Bronchus fibroblast of lung (primary cell): ENCODE measurements at places on chromosomes 13 and 19. TPM values are rescaled to one million over a fixed set of nuclear protein-coding genes. Genes with fewer than 3 reads are reported as not detected.

Gene KLHL1
- total RNA-seq = not detected in 2 replicates

Gene EXOSC5
- total RNA-seq = 34.8 and 34.9 TPM in 2 replicates

Gene CARM1
- 41.0 and 43.9 TPM in 2 replicates for total RNA-seq

Gene MPHOSPH8
- 7.3 and 9.1 TPM in 2 replicates for total RNA-seq

Gene TMEM190
- not detected in 2 replicates for total RNA-seq

Gene SMAD9
- total RNA-seq = 2.1 and 2.7 TPM in 2 replicates

Gene GPC6
- total RNA-seq = 11.1 and 15.8 TPM in 2 replicates

Gene FAM174C
- total RNA-seq = 57.2 and 66.0 TPM in 2 replicates

Gene VN1R2
- total RNA-seq = not detected in 2 replicates

Gene VSTM1
- total RNA-seq = not detected in 2 replicates

Gene ETV2
- 0.89 and 1.5 TPM in 2 replicates for total RNA-seq

Gene POLR2I
- 74.6 and 100 TPM in 2 replicates for total RNA-seq
